Activated T-helper 1 cell treated with anti-CD3 and anti-CD28 coated beads, Interleukin-12 subunit alpha, Interleukin-12 subunit beta, Interleukin-2, Interleukin-4 antibody, amounts not matched to agents 30 ng/mL and 10 ng/mL and 1 ng/mL, durations not matched to agents 14 hours and 24 hours and 36 hours (primary cell): ENCODE measurements at places on chromosomes 4 and X. TPM values are rescaled to one million over a fixed set of nuclear protein-coding genes. Genes with fewer than 3 reads are reported as not detected.

GRCh38 chr4:175657571-175657970 is 154.5 kb downstream of the GPM6A start:
- DNase-seq = no peak

DNA sequence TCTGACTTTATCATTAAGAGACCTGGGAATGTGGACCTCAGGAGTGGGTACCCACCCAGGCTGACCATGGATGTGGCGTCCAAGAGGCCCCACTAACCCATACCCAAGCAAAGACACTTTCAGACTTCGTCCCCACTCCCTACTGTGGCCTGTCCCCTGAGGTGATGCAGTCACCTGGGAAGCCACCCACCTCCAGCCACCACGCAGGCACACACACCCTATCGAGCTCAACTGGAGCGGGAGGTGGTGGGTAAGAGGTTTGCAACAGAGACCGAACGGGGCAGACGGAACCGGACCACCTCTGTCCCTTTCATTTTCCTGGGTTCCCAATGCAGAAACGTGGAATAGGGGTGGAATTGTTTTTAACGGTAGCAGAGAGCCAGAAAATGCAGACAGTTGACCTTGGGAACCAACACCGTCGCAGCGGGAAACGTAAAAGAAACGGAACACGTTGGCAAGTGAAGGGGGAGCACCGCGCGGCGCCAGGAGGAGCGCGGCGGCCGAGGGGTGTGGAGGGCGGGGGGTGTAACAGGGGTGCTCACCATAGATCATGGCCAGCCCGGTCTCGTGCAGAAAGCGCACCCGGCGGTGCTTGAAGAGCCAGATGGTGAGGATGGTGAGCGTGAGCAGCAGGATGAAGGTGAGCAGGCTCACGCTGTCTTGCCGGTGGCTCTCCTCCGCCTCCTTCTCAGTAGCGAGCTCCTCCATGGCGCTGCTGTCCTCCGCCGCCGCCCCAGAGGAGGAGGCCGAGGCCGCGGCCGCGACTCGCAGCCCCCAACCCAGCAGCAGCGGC is 559 bp downstream of the SLC9A7 start:
- DNase-seq = no peak

The APBB2 gene
- 11.0 and 11.3 TPM in 2 replicates for total RNA-seq

The GLUD2 gene
- 0.67 and 0.71 TPM in 2 replicates for total RNA-seq

The HSD17B13 gene
- 0.10 TPM in 1 of 2 replicates, not detected in the other for total RNA-seq

GRCh38 chr4:141587897-141588296 is 48.5 kb upstream of the IL15 start:
- no peak for DNase-seq

The ATP2B3 gene
- 0.05 TPM in 1 of 2 replicates, not detected in the other for total RNA-seq

GRCh38 chrX:13854003-13854402 is 37.1 kb upstream of the GPM6B start:
- DNase-seq = no peak

The KLKB1 gene
- not detected in 2 replicates for total RNA-seq

DNA sequence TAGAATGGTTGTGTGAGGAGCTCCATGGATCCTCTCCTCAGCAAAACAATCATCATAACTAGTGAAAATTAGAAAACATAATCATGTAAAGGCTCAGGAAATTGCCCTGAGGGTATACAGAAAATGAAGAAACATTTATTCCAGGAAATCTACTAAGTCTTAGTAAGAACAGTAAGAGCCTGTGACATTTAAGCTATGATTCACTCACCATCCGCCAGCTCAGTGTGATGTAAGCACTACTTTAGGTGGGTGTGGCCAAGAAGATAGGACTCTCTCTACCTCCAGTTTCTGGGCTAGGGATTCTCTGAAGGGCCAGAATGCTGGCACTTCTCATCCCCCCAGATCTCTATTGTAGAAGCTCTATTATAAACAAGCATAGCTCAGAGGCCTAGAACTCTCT is 147.5 kb downstream of the DLG3 start:
- DNase-seq = peak; percentile 5

DNA sequence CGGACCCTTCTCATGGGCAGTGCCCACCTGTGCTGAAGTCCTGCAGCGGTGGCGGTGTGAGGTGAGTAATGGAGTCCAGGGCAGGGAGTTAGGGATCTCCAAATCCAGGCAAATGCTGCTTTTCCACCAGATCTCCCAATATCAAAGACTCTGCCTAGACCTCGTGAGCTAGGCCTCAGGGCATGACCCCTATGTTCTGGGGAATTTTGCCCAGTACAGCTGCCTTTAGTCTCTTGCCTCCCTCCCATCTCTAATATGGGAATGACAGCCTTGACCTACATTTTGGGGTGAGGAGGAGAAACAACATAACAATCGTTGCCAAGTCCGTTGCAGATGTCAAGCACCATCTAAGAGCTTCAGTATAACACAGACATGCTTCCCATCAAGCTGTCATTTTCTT is 7.3 kb downstream of the PAK3 start:
- DNase-seq = no peak

The PCDH19 gene
- 0.03 TPM in 1 of 2 replicates, not detected in the other for total RNA-seq

DNA sequence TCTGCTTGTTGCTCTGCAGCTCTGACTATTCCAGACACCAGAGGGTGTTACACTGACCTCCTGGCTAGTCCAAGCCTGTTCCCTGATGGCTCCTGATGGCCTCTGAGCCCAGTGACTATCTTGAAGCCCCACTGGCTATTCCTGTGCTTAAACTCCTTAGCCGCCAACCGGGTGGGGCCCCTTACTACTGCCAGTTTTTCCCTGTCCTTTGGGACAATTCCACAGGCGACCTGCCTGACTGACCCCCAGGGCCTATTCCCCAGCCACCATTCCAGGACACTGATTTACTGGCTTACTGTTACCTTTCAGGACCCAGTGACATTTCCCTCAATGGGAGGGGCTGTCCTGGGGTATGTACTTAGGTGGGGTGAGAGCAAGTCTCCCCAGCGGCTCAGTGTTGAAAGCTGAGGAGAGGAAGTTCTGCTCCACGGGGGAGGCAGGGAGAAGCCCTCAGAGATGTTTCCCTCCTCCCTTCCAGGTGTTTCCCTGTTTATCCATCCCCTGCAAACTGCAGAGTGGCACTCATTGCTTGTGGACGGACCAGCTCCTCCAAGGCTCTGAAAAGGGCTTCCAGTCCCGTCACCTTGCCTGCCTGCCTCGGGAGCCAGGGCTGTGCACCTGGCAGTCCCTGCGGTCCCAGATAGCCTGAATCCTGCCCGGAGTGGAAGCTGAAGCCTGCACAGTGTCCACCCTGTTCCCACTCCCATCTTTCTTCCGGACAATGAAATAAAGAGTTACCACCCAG is 4.0 kb downstream of the TIMP1 start:
- no peak for DNase-seq

GRCh38 chr4:53974561-53974960 is 89.8 kb downstream of the CHIC2 start:
- DNase-seq = no peak

- DNase-seq = no peak
These were observed 48.5 kb upstream of the CYSLTR1 start for GRCh38 chrX:78375894-78376293.

GRCh38 chr4:56084851-56085250 is 136.1 kb downstream of the CEP135 start:
- no peak for DNase-seq

The HERC3 gene
- 12.8 and 14.2 TPM in 2 replicates for total RNA-seq

DNA sequence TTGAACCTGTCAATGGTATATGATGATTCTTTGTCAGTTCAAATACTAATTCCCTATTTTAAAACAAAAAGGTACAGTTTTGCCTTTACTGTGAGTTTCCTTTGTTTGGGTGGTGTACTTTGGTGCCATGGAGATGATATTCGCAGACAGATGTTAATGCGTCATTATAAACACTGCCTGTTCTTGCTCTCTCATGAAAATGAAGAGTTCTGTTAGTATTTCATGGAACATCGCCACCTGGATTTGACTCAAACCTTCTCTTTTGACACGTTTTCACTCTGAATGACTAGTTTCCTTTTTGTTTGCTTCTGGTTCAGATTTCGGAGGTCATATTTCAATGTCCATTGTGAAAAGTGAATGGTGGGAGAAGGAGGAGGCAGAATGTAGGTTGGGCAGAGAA is 6.9 kb upstream of the CTSO start:
- no peak for DNase-seq

The EDA gene
- total RNA-seq = 1.6 and 2.4 TPM in 2 replicates

The SPANXD gene
- not detected in 2 replicates for total RNA-seq

The TXK gene
- 12.5 and 12.7 TPM in 2 replicates for total RNA-seq

- no peak for DNase-seq
These were observed 229.5 kb downstream of the MAPK10 start for GRCh38 chr4:86130160-86130933.

GRCh38 chrX:72479324-72480274 is 93.0 kb downstream of the HDAC8 start:
- no peak for DNase-seq

The HSFX2 gene
- 0.41 TPM in 1 of 2 replicates, not detected in the other for total RNA-seq

DNA sequence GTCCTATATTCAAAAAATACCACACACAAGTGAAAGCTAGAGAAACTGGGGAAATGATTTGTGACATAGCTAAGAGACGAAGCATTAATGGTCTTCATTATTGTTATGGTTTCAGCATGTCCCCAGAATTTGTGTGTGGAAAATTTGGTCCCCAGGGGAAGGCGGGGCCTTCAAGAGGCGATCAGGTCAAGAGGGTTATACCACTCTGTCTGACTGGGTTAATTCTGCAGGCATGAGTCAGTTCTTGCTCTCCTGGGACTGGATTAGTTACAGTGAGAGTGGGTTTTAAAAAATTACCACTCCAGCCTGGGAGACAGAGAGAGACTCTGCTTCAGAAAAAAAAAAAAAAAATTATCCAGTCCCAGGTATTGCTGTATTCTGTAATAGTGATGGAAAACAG is 2.1 kb upstream of the MTNR1A start:
- DNase-seq = no peak

DNA sequence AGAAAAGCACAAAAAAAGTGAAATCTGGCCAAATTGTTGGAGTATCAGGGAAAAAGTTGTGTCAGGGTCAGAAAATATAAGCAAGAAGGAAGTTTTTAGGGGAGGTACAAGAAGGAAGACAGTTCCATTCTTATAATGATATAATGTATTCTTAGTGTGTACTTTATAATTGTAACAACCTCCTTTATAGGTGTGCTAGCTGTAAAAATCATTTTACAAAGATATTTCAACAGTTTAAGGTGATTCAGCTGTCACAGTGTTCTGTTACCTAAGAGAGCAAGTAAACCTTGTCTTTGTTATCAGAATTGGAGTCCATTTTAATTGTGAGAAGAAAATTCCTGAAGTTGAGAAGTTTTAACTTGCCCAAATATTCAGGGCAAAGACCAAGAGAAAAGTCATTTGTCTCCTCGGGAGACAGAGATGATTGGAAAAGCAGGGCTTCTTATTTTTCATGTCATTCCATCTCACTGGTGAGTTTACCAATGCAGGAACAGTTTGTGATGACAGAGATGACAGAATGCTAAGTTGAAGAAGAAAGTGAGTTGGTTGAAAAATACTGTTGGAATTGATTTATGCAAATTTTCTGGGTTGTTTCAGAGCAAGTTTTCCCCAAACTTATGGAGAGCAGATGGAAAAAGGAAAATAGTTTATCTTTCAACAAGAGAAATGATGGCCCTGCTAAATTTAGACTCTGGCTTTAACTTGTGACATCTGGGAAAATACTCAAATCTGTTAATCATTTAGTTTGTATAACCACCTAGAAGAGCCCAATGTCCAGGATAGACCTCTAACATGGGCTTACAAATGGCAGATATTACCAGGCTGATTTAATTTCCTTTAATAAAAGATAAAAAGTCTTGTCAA is 14.8 kb downstream of the INTS6L start:
- DNase-seq = no peak

The RNF212 gene
- total RNA-seq = 0.93 and 1.5 TPM in 2 replicates

DNA sequence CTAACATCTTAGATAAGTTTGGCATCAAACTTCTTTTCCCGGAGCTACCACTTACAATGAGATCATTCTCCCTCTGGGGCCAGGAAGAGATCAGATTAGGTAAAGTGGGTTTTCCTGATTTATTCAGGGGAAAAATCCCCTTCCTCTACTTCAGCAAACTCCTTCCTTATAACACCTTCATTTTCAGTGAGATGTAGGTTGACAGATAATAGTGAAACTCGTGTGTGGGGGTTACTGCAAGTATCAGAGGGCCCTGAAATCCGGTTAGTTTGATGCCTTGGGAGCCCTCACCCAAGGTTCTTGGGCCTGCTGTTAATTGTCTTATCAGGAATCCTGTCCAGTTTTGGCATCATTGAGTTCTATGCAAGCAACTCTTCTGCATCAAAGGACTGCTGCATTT is 10.8 kb downstream of the FTHL17 start:
- DNase-seq = no peak

DNA sequence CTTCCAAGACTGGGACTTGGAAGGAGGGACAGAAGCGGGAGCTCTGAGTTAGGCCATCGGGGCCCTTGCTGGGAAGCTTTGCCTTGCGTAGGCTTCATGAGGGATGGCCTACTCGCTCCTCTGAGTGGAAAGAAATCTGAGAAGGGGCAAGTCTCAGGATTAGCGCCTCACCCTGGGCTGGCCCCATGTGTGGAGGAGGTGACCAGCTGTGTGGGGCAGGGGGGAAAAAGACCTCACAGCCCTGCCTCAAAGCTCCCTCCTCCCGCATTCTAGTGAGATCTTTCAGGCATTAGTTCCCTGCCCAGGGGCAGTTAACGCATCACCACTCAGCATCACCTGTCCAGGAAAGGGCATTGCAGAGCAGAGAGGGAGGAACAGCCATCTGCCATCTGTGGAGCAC is 156.1 kb downstream of the ENPP6 start:
- no peak for DNase-seq

- DNase-seq = no peak
These were observed 11.9 kb downstream of the HTT-AS start for GRCh38 chr4:3062471-3062870.

DNA sequence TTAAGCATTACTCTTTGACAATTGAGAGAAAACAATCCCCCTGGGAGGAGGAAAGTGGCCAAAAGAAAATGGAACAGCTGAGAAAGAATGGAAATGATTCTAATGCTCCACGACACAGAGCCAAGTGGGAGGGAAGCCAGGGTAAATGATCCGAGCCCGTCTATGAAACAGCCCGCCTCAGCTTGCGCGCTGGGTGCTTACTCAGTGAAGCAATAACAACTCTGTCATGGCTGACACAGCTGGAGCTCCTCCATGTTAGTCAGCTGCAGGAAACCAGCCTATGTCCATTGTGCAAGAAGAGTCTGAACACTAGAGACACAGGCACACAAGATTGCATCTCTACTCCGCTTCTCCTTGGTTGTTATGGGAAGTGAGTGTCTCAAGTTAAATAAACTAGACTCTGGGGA is 19.3 kb downstream of the NOA1 start:
- no peak for DNase-seq

The DDX53 gene
- total RNA-seq = not detected in 2 replicates

DNA sequence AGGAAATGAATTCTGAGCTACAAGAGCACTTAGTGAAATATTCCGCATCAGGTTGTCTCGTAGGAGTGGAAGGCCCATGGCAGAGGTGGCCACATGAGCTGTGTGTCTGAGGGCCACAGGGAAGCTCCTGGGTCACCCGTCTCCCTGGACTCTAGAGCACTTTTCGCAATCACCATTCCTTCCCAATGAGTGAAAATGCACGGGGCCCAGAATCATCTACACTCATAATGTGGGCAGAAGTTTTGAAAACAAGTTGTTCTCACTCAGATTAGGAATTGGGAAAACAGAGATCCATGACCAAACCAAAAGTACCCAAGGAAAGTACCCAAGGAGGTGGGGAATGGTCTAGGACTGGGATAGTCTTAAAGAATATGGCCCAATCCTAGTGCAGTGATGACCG is 94.4 kb downstream of the SCD5 start:
- DNase-seq = no peak
